ENCODE measurements at places on chromosomes 2 and 18.

- DNase-seq, result peak; percentile 10
Measured at GRCh38 chr2:182866461-182867406, at the start of gene FRZB. Gene FRZB (minus strand): TSS chr2:182866637. CDS start chr2:182866552, 85 bp downstream.

GRCh38 chr18:23920054-23920453, 94.5 kb upstream of the TTC39C start:
- no peak for DNase-seq

- no peak for DNase-seq
Measured at GRCh38 chr2:120429586-120430500, 83.9 kb downstream of the INHBB start.

DNA sequence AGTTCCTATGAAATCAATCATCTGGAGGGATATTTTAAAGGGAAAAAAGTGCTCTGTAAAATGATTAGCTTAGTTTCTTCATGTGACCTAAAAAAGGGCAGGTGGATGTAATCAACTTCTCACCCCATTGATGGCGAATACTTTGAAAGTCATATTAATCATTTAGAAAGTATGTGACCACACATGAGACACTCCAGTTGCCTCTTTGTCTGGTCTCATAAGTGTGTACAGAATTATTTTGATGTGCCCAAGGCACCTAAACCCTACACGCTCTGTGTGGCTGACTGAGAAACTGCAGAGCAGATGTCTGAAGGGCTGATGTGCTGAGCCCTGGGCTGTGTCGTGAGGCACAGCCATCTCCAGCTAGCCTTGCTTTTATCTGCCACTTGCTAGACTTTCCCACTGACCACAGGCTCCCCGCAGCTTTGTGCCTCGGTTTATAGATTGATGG, 26.9 kb downstream of the SGPP2 start:
- DNase-seq, result no peak

DNA sequence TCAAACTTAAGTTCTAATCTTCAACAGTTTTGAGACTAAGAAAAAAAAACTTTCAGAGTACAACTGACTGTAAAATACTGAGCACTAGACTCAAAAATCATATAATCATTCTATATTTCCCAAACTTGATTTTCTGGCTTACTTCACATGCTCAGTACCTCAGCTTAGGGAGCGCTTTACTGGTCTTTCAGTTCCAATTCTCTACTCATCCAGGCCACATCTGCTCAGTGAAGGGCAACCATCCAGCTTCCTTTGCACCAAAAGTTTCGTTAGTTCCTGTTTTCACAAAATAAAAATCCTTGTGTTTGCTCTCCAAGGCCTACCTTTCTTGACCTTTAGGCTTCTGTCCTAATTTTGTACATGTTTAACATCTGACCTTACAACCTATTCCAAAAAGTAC, 287.6 kb upstream of the LRRTM1 start:
- no peak for DNase-seq

DNA sequence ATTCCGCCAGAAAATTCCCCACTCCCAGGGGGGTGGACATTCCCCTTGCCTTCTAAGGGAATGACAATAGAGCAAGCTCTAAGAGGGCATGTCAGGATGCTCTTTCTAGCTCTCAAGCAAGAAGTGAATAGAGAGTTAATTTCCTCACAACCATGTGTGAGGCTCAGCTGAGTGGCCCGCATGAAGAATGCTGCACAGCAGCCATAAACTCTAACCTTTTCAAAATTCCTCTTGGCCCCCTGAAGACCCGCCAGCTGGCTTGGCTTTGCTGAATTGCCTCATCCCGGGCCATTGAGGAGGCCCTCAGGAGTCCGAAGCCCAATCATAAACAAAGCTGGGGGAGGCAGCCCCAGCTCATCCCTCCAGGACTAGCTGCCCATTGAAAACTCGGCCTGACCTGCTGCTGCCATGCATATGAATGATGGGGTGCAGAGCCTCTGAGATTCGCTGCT, 38.2 kb downstream of the NRP2 start:
- no peak for DNase-seq

GRCh38 chr2:162821176-162821575, 17.4 kb downstream of the KCNH7 start:
- DNase-seq, result no peak

GRCh38 chr18:48106976-48107781, 176.7 kb upstream of the SMAD2 start:
- no peak for DNase-seq

- no peak for DNase-seq
Measured at GRCh38 chr18:2050702-2051201, 520.6 kb downstream of the METTL4 start.

DNA sequence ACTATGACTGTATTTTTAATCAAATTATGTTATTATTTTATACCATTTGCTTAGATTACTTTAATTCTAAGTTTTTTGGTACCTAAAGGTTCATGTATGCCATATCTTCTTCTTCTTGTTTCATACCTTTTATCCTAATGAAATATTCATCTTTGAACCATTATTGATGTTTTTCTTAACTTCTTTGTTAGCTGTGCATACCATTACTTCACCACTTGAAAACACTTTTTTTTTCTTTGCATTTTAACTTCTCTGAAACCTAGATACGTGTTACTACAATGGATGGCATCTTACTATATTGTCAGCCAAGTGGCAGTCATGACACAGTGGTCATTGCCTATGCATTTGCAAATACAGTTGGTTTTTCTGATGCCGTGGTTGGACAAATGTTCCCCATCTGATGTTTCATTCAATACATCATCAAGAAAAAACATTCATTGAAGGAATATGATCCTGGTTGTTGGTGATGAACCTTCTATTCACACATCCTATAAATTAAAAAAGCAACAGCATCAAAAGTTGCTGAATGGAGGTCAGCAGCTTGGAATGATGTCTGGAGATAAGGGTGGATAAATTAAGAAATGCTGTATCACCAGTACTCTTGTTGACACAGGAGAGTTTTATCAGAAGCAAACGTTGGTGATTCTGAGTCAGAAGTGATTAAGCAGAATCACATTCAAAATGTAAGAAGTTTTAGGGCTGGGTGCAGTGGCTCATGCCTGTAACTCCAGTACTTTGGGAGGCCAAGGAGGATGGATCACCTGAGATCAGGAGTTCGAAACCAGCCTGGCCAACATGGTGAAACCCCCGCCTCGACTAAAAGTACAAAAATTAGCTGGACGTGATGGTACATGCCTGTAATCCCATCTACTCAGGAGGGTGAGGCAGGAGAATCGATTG, 7.4 kb downstream of the IL36A start:
- DNase-seq, result no peak

- DNase-seq, result no peak
Measured at GRCh38 chr18:10094154-10094553, 180.3 kb downstream of the VAPA start.

GRCh38 chr18:48861181-48861708, 89.5 kb downstream of the SMAD7 start:
- no peak for DNase-seq

DNA sequence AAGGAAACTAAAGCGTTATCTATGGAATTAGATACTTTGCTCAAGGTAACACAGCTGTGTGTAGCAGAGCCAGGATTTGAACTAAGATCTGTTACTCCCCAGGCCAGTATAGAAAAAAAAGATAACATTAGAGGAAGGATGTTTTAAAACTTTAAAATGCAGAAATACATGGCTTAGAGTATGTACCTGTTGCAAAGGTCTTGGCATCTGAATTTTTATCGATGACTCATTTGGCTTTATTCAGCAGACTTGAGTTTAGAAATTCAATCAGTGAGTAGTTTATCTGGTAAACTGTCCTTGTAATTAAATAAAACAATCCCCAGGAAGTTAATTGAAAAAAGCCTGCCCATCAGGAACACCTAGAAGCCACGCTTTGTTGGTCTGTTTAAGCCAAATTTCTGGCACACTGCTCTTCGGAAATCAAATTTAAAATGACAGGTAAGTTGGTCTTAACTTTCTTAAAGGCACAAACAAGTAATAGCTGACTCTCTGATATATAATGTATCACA, 36.9 kb downstream of the SCN9A start:
- no peak for DNase-seq

GRCh38 chr18:73711256-73711655, 436.4 kb downstream of the FBXO15 start:
- no peak for DNase-seq

DNA sequence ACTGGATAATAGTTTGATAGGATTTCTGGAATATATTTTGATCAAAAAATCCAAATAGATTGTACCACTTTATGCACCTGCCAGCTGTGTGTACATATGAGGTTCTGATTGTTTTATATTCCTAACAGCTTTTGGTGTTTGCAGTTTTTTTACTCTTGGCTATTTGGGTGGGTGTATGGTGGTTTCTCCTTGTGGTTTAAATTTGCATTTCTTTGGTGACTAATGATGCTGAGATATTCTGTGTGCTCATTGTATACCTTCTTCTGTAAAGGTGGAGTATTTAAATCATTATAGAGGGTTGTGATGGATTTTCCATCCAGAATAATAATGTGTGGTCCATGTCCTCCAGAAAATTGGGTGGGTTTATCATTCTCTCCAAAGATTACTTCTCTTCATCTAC, 372.9 kb downstream of the THSD7B start:
- no peak for DNase-seq

DNA sequence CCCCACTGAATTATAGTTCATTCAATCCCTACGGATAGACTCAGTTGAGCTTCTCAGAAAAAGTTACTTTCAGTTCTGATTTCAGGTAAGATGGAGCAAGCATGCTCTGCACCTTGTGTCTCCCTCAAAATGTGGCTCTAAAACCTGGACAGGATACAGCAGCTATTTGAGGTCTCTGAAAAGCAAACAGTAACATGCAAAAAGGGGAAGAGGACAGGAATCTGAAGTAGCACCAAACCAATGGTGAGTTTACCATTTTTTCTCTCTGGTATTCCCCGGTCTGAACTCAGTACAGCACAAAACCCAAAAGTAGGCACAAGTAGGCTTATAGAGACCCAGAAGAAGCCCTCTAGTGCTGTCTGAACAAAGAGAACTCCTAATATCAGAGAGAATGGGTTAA, 34.1 kb downstream of the LANCL1 start:
- no peak for DNase-seq

- no peak for DNase-seq
Measured at GRCh38 chr2:222250313-222250712, 48.5 kb downstream of the PAX3 start.

DNA sequence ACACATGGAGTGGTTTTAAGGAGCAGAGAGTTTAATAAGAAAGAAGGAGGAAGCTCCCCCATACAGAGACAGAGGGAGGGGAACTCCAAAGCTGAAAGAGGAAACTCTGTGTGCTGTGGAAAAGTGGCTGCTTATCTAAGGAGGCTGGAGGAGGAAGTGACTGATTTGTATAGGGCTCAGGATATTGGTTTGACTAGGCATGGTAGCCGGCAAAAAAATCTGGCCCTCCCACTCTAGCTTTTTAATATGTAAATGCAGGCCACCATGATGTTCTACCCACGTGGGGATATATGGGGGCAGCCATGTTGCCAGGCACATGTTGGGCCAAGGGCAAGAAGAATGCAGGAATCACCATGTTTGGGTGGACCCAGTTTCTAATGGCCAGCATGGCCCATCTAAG, 64.3 kb downstream of the HNMT start:
- DNase-seq, result no peak

DNA sequence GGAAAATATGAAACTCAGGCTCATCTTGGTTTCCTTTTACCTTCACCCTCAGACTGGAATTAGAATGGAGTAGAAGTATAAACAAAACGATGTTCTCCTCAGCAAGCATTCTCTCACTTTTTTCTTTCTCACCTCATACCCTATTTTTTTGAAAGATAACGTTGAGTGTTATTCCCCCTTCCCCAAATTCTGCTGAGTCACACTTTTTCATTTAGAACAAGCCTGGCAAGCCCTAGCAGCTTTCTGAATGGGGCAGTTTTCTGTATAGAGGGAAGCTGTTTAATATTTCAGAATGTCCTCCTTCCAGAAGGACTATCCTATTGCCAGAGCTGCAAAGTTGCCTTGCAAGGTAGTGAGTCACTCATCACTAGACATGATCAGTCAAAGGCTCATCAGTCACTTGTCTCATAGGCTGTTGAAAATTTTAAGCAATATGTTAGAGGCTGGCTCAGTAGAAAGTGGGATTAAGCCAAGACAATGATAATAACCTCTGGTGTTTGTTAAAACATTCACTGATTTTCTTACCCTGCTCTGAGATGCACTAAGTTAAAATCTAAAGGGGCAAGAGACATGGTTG, 416.1 kb downstream of the RNF144A start:
- DNase-seq, result no peak

- DNase-seq, result no peak
Measured at GRCh38 chr18:12880541-12880910, 3.5 kb downstream of the PTPN2 start.

DNA sequence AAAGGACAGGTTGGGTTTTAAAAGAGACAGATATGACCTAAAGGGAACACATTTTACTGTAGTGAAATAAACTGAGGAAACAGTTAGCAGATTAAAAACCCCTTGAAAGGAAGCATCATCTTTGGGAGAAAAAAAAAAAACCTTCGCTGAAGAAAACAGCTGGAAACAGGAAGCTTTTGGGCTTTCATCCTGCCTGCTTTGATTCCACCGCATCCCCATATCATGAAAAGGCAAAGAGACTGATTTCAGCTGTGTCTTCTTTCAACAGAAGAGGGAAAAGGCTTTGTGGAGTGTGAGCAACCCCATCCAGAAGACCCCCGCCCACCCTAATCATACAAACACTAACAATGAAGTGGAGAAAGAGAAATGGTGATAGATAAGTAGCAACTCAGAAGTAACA, 86.4 kb downstream of the TCF4 start:
- DNase-seq, result no peak

GRCh38 chr2:134429886-134430285, 176.0 kb downstream of the MGAT5 start:
- DNase-seq, result no peak

DNA sequence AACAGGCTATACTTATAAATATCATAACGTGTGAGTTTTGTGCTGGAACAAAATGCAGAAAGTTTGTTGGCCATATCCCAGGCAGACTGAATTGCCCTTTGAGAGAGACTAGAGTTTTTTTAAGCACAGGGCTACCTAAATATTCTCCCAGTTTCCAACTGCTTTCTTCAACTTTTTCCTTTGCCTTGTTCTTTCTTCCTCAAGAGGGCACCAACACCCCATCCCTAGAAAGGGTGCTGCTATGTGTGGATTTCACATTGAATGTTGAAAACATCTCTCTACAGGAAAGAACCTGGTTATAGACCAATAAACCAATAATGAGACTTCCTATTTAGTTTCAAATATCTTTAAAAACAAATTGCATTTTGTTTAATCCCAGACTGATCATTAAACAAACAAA, 87.9 kb downstream of the ICOS start:
- no peak for DNase-seq

GRCh38 chr2:172137943-172138342, 35.2 kb upstream of the DLX2 start:
- no peak for DNase-seq

GRCh38 chr2:69054431-69054830, 41.5 kb downstream of the ANTXR1 start:
- no peak for DNase-seq

All from memory B cell (primary cell).